ENCODE measurements at places on chromosomes 12 and 14. TPM values are rescaled to one million over a fixed set of nuclear protein-coding genes. Genes with fewer than 3 reads are reported as not detected.

DNA sequence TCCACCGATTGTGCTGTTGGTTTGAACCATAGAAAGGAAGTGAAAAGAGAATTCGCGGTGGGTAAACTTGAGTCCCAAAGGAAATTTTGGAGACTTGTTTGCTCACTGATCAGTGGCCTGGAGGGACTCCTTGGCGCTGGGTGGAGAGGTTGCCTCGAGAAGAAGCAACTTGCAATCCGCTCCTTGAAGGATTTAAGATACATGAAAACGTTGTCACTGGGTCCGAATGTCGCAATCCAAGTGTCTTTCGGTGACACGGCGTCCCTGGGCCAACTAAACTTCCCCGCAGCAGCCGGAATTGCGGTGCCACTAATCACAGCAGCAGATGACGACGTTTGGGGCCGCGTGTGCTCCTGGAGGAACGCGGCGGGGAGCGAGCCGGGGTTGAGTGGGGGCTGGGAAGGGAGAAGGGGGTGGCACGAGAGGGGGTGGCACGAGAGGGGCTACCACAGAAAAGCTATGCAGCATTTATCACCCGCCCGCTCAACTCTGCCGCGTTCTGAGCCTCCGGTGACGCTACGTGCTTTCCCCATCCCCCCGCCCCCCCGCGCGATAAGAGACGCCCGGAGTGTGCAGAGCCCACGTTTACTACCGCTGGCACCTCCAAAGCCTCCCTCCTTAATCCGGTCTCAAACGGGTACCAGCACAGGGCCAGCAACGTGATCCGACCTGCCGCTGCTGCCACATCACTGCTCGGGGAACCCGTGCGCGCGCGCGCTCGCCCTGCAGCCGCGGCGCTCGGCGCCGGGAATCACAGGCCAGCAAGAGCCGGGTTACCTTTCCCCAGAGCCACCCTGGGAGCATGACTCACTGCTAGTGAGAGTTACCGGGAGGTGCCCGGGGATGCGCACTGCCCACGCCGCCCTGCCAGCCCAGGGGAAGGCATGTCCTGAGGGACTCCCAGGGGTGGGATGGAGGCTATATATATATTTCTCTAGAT lies 833 bp upstream of the BHLHE41 start:
- DNase-seq = peak; percentile 84

GRCh38 chr12:130981911-130982310 lies 28.2 kb downstream of the ADGRD1 start:
- no peak for DNase-seq

DNA sequence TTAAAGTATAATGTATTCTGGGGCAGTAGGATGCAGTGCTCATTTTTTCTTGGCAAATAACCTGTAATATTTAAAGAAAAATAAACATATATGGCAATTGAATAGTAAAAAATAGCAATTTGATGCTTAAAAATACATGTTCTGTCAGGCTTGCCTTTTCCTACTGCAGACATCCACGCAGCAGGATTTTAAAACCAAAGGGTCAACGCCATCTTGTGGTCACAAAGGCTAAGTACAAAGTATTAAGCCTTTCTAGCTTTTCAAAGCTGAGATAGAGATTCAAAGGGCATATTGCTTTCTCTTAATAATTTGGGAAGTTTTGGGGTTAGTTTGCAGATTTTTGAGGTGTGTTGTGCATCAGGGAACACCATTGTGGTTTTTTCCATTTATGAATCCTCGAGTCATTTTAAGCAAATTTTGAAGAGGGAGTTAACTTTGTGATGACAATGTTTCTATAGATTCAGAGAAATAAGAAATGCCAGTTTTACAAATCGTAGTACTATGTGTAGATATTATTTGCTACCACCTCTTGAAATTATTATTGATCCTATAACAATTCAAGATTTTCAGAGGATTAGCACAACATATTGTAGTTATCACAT lies 4.7 kb upstream of the CCER1 start:
- no peak for DNase-seq

- no peak for DNase-seq
These were observed 69.3 kb downstream of the EID3 start for GRCh38 chr12:104372721-104373335.

DNA sequence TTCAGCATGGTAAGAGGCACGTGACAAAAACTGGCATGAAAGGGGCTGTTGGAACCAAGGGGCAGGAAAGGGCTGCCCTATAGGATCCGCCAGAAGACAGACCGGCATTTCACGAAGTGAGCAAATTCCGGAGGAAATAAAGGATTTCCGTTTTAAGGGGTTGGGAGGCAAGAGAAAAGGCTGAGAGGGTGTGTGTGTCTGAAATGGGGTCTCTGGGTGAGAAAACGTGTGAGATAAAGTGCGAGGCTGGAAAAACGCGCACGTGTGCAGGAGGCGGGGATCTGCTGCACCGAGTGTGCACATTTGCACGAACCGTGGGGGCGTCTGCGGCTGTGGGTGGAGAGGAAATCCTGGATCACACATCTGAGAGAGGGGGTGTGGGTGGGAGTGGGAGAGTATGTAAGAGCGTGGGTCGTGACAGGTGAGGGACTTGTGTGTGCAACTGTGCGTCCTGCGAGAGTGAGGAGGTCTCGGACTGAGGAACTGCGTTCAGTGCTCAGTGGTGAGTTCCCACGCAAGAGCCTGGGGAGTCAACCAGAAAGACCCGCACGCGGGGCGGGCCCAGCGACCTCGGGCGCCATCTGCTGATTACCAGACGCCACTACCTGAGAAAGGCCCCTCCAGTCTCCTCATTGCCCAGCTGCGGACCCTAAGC lies 37.0 kb upstream of the P2RX7 start:
- DNase-seq = no peak

BATF gene
- polyA plus RNA-seq = not detected

GRCh38 chr12:13173012-13173932 lies 23.3 kb upstream of the EMP1 start:
- DNase-seq = peak; percentile 98

DNA sequence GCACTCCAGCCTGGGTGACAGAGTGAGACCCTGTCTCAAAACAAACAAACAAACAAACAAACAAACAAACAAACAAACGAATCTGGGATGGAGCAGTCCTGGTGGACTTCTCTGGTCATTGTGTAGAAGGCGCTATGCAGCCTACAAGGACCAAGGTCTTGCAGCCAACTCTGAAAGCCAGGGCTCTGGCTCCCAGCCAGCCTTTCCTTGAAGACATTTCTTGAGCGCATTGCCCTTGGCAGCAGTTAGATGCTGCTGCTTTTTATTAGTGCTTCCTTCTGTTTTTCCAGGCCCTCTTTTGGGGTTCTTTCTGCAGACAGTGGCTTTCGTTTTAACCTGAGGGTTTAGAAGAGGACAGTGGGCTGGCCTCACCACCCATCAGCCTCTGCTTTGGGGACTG lies 20.2 kb downstream of the CCDC177 start:
- DNase-seq = no peak

DNA sequence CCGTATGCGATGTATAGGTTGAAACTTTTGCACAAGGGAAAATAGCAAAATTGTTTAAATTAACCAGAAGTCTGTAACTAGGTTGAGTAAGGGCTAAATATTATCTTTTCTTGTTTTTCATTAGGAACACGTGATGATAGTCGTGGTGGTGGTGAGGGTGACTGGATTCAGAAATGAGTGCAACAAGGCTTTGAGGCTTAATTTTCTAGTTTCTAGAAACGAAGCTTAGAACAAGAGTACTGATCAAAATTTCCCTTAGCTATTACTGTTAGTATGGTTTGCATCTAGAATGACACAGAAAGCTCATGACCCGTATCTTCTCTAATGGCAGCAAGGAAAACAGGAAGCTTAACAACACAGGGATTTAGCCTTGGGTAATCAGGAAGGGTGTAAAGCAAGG lies 7.0 kb downstream of the SLIRP start:
- DNase-seq = no peak

L2HGDH gene
- 3.7 TPM for polyA plus RNA-seq

- no peak for DNase-seq
These were observed 8.6 kb downstream of the RMST start for GRCh38 chr12:97471194-97471593.

- DNase-seq = no peak
These were observed 185.1 kb downstream of the CHST11 start for GRCh38 chr12:104641862-104642261.

NUP107 gene
- polyA plus RNA-seq = 25.6 TPM

WASHC3 gene
- 52.4 TPM for polyA plus RNA-seq

- no peak for DNase-seq
These were observed 15.2 kb downstream of the JAG2 start for GRCh38 chr14:105153331-105153731.

FICD gene
- 0.87 TPM for polyA plus RNA-seq

TSHR gene
- not detected for polyA plus RNA-seq

Measured in foreskin keratinocyte (primary cell).